ENCODE measurements at places on chromosomes 12 and 14.
A peak's percentile ranks its signal among the peaks of the same experiment; 100 is the strongest.

DNA sequence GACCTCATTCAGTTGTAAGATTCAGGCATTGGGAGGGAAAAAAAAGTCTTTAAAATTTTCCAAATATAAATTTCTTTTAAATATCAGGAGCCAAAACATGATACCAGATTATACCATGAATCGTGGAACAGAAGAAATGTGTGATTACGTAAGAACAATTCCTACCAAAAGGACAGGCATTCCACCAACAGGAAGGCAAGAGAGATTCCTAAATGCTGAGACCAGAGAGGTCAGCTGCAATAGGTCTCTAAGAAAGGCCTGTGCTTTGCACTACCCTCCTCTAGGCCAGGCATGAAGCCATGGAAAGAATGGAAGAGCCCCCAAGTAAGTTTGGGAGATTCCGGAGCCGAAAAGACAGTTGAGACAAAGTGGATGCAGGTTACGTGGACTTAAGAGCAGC, 83.7 kb downstream of the PTGER2 start:
- no peak for DNase-seq

GRCh38 chr14:74952697-74953484, 2.5 kb downstream of the PGF start:
- DNase-seq: no peak

DNA sequence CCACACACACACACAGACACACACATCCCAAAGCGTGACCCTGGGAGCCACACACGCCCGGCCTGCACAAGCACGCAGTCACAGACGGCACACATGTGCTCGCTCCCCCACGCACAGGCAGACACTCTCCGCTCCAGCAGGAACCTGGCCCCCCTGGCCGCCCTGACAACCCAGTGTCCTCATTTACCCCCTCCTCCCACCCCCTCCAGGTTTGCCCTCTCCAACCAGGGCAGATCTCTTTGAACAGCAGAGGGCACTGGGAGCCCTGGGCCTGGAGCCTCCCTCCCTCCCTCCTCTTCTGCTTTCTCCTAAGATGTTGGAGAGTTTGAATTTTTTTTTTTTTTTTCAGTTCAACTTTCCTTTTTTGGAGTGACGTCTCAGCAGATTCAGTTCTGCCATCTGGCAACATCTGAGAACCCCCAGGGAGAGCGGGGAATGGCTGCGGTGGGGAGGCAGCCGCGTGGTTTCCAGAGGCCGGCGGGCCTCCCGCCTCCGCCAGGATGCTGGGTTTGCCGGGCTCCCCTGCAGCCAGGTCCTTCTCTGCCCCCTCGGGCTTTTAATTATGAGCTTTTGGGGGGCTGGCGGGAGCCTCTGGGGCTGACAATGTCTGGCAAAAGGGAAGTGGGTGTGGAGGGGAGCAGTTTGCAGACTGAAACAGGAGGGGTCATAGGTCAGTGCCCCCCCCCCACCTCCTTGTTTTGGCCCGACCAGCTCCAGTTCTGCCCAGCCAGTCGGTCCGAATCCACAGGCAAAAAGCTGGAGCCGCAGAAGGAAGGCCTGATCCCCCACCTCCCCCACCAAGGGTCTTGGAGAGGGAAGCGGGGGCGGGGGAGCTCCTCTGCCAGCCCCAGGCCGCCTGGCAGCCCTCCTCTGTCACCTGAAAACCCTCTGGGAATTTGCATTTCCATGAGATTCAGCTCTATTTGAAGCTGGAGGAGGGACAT, 1.3 kb upstream of the NCOR2 start:
- DNase-seq: no peak

- DNase-seq: no peak
These were observed 12.3 kb downstream of the KDM2B start for GRCh38 chr12:121568518-121568917.

- no peak for DNase-seq
These were observed 275.6 kb upstream of the NOVA1 start for GRCh38 chr14:26873362-26873960.

DNA sequence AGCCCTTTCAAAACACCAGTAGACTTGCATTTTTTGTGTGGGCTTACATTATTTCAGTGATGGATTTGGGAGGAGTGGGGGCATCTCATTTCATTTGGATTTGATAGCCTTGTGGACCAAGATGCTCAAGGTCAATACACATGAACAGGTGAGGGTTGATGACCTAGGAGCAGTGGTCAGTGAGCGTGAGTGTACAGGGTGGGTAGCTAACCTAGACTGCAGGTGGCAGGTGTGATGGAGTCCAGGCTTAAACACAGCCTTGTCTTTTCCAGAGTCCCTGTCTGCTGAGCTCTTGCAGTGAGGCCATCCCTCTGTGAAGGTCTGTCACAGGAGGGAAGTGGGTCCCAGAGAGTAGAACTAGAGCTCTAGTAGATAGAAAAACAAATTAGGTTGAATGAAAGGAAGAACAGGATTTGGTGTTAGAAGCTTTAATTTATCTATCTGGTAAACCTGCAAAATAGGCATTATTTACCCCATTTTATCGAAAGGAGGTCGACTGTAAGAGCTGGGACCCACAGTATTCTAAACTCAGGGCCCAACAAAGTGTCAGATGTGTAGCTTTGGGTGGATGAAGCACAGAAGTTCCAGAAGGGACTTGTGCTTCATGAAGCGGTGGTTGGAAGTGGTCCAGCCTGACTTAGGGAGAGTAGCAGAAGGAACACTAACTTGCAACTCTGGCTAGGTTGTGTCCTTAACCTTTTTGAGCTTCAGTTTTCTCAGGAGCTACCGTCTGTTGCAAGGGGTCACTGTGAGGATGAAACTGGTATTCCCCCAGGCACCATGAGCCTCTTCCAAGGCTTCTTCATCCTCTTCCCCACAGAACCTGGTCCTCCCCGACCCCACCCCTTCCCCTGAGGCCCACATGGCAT, 18.2 kb downstream of the RPS6KL1 start:
- DNase-seq: no peak

DNA sequence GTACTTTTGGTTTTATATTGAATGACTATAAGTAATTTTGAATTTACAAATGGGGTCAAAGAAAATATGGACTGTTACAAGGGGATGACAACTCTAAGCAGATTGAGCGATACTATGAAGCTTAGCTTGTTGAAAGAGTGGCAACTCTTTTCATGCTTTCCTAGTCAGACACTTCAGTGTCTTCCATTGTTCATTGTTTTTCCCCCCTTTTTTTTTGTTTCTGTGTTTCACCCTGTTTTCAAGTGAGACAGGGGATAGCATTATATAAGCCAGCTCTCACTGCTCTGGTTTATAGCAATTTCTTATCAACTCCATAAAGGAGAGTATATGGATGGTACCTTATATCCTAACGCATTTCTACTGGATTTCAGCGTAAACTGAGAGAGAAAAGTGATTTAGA, 24.6 kb downstream of the PEBP1 start:
- no peak for DNase-seq

DNA sequence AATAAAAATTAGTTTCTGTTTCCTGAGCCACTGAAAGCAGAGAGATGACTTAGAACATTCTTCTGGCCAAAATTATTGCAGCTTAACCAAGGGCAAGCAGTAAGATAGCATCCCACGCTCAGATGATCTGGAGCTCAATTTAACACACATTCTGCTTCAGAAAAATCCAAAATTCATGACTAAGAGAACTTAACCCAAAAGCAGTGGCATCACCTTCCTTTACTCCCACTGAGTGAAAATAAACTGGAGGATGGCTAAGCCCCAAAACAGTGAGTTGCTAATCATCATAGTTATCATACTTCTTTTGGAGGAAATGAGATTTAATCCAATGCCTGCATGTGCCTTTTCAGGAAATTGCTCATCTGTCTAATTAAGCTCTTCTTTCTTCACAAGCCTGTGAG, 195.4 kb downstream of the DUSP6 start:
- DNase-seq: no peak

DNA sequence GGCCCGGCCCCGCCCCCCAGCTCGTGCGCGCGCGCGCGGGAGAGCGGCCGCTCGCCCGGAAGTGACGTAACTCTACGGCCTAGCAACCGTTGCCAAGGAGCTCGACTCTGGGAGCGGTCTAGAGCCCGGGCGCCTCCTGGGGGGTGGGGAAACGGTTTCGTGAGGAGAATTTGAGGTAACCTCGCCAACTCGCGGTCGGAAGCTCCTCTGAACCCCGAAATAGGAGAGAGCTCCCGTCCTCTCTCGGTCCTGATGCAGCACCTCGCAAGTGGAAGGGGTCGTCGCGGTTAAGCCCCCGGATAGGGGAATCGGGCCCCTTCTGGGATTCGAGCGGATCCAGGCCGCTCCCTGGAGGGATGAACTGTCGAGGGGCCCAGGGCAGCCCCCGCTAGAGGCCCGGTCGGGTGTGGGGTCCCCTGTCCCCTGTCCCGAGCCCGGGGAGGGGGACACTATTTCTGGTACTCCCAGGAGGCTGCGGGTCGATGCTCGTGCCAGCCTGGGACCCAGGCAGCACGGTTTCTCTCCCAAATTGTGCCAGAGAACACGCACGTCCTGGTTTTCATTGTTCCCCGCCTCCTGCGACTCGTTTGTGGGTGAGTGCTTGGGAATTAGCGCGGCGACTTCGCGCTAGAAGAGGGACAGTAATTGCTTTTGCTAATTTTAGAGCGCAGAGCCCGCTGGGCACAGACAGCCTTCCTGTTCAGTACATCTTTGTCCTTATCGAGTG, at the start of gene IFT81:
TSS of gene IFT81 (plus strand) at position 89 of the 727 bp plus-strand sequence. CDS start 3,024 bp downstream, outside the sequence.
- DNase-seq: peak; percentile 93

GRCh38 chr12:28222081-28222700, 31.9 kb downstream of the CCDC91 start:
- DNase-seq: peak; percentile 73

- no peak for DNase-seq
These were observed 35.5 kb upstream of the MAX start for GRCh38 chr14:65137648-65138307.

- no peak for DNase-seq
These were observed 3.5 kb upstream of the SCNN1A start for GRCh38 chr12:6378709-6379472.

GRCh38 chr12:64700532-64700931, 58.7 kb downstream of the GNS start:
- no peak for DNase-seq

- no peak for DNase-seq
These were observed 517.0 kb downstream of the KCNH5 start for GRCh38 chr14:62528296-62528695.

- DNase-seq: no peak
These were observed 302.7 kb downstream of the CEP128 start for GRCh38 chr14:80638620-80639515.

DNA sequence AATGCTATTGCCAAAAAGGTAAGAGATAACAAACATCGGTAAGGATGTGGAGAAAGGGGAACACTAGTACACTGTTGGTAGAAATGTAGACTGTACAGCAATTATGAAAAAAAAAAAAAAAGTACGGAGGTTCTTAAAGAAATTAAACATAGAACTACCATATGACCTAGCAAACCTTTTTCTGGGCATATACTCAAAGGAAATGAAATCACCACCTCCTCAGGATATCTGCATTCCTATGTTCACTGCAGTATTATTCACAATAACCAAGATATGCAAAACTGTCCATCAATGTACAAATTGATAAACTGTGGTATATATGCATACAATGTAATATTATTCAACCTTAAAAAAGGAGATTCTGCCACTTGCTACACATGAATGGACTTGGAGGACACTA, 60.7 kb downstream of the INSM2 start:
- DNase-seq: no peak

- peak; percentile 61 for DNase-seq
These were observed 84.6 kb downstream of the SETD3 start for GRCh38 chr14:99395909-99396530.

DNA sequence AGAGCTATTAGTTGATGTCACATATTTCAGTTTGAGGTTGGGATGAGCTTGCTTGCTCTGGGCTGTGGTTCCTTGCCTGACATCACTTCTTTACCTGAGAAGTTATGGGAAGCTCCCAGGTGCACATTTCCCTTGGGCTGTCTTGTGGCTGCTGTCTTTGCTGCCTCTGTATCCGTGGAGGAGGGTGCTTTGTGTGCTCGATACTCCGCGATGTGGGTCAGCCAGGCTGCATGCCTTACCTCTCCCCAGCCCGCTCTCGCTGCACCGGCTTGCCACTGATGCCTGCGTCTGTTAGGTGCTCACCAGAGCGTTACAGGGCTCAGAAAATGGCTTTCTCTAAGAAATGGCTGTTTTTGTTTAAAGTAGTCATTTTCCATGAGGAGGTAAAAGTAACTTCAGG, 19.6 kb downstream of the PELI2 start:
- no peak for DNase-seq

- DNase-seq: no peak
These were observed 256.9 kb downstream of the SYT1 start for GRCh38 chr12:79121486-79121885.

DNA sequence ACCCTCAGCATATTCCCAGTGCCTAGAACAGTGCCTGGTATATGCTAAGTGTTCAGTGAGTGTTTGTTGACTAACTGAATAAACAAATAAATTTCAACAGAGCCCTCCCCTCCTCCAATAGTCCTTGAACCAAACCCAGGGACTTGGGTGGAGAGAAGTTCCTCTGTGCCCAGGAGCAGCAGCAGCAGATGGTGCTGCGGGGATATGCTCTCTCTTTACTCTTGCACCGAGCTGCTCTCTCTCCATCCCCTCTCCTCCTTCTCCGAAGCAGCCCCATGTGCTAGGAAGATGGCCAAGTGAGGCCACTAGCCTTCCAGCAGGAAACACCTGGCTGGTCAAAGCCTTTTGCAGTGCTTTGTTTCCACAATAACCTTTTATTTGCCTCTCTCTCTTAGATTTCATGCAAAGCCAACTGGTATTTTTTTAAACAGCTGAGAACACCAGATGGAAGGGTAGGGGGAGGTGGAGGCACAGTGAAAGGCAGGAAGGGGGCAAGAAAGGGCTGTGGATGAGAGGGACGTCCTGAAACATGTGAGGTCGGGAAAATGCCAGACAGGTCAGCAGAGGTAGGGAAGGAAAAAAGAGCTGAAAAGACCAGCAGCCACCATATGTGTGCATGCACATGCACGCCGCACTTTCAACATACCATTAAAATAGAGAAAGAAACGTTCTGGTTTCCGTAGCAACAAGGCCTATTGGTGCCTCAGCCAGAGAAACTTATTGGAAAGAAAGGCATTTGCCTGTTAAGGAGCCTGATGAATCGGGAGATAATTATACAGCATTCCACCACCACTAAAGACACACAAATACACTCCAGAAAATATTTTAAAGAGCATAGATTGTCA, 78.9 kb downstream of the EMP1 start:
- DNase-seq: no peak

DNA sequence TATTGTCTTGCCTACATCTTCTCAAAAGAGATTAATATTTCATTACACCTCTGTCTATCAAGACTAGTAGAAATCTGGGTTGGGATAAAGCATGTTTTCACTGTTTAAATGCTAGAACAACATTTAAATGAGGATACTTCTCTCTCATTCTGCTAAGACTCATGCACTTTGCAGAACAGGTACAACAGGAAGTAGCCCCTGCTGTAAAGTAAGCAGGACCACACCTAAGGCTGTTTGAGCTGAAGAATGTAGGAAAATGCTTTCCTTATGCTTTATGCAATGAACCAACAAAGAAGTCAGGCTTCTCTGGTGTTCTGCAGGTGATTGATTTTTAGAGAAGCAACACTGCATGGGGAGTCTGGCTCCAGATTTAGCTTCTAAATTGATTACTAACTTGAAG, 89.4 kb downstream of the PAX9 start:
- no peak for DNase-seq

All from activated naive CD4-positive, alpha-beta T cell treated with Interleukin-2 at 50 U/mL for 16 hours (primary cell).